ENCODE measurements at places on chromosomes 1 and 21.

DNA sequence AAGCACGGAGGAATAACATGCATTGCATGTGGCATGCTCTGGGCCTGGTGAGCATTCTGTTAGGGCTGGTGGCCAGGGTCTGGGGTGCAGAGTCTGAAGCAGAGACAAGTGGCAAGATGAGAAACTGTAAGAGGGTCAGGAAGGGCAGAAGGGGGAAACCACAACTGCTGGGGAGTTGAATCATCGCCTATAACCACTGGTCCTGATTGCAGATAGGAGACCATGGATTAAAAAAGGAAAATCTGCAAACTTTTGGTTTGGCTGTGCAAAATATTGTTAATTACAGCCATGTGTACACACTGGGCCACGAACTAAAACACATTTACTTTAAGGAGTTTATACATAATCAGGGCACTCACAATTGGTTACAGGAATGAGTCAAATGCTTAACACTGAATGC lies 76.6 kb downstream of the TGFBR3 start:
- DNase-seq: no peak

- DNase-seq: no peak
Observed at GRCh38 chr1:93446837-93447451, 974 bp upstream of the FNBP1L start.

DNA sequence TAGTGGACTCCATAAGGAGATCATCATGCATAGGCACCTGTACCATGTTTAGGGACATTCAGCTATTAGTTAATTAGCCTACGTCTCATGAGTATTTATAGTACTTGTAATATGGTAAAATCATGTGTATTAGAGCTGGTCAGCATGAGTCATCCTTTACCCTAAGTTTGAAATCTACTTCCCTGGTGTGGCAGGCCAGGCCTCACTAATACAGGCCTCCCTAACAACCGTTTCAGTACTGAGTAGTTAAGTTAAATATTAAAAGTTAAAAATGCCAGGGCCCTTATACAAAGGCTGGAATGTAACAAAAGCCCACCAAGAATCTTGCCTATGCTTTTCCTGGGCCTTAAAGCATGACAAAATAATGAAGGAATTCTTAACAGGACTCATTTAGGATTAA lies 356.3 kb upstream of the DPYD start:
- DNase-seq: no peak

- DNase-seq: no peak
Observed at GRCh38 chr1:32239790-32240139, 7.3 kb upstream of the FAM167B start.

DNA sequence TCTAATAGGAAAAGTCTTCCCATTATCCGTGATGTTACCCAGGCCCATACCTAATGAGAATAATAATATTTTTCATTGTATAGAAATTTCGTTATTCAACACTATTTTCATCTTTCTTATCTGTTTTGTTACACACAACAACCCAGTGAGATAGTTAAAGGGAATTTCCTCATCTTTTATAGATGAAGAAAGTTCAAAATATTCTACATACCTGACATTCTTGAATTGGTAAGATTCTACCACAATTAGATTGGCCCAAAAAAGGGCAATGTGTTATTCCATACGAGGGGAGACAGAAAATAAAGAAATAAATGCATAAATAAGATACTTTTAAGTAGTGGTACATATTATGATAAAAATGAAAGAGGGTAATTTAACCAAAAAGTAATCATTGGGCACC lies 405.5 kb upstream of the ADAMTS5 start:
- DNase-seq: no peak

GRCh38 chr21:34883491-34884271 lies 165.4 kb downstream of the RUNX1 start:
- DNase-seq: no peak

GRCh38 chr1:50981741-50982140 lies 11.7 kb downstream of the CDKN2C start:
- DNase-seq: no peak
